ENCODE measurements at places on chromosomes 5 and 9.

GRCh38 chr9:128475867-128476266 is 20.1 kb downstream of the ODF2 start:
- no peak for DNase-seq

DNA sequence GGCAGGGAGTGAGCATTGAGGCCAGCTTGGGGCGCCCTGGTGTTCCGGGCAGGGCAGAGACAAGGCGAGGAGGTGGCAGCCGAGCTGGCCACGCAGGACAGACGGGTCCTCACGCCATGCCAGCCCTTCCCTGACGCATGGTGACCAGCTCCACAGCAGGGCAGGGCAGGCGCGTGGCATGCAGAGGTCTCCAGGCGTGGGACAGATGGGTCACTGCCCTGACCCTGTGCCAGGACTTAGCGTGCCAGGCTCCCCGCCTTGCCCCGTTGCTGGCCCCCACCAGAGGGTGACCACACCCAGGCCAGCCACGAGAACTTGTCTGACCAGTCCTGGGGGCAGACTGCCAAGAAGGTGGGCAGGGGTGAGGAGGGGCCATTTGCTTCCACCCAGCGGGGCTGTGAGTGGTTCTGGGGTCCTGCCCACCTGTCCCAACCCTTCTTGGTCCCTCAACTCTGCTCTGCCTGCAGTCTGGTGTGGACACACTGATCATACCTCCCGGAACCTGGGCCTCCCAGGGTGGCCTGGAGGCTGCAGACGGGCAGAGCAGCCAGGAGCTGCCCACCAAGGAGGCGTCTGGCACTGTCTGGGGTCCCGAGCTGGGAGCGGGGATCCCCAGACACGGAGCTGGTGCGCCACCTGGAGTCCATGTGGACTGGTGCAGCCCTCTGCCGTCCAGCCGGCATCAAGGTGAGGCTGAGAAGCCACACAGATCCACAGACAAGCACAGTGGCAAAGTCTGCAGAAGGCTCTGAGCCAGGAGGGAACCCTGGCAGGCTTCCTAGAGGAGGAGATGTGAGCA is at the start of gene RNF224:
Gene RNF224 (plus strand): TSS at position 449 of the 799 bp plus-strand sequence. CDS start 834 bp downstream, outside the sequence.
- peak; percentile 71 for DNase-seq

DNA sequence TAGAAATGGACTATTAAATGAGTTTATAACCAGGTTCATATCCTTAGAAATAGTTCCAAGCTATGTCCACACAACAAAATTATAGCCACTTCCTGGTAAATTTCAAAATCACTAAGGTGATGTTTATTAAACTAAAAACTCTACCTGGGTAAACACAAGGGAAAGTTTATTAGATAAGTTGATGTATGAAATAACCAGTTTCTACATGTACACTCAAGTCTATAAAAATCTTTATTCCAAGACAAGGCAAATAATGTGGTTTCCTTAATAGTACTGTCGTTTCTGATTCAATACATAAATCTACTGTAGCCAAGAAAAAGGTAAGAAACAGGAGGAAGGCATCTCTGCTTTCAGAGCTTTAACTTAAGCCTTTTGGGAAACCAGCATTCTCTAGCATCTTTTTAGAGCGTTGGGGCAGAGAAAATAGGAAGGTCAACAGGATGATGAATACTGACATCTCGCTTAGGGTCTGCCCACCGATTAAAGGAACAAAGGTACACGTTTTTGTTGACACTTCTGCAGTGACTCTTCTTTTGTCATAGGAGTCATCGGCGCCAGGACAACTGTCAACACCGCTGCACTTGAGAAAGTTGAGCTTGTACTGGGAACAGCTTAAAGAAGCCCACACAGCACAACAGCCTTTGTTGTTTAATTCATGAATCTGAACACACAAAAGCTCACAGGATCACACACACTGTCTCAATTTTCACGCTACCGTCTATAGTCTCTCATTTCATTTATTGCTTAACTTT is 513.6 kb downstream of the SLCO4C1 start:
- DNase-seq: no peak

DNA sequence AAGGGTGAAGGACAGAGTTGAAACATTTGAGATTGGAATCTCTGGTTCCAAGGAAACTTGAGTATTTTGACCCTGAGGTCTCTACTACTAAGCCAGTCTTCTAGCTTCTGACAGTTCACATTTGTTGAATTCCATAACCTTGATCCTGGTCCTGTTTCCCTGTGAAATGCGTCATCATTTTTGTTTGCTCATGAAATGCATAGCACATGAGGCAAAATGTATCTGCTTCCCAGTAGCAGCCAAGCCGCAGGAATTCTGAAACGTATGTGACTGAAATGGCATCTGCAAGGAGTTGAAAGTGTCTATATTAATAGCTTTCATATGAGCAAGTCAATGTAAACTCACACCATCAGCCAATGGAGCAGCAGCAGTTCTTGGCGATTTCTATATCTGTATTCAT is 307.9 kb downstream of the CSNK1G3 start:
- no peak for DNase-seq

DNA sequence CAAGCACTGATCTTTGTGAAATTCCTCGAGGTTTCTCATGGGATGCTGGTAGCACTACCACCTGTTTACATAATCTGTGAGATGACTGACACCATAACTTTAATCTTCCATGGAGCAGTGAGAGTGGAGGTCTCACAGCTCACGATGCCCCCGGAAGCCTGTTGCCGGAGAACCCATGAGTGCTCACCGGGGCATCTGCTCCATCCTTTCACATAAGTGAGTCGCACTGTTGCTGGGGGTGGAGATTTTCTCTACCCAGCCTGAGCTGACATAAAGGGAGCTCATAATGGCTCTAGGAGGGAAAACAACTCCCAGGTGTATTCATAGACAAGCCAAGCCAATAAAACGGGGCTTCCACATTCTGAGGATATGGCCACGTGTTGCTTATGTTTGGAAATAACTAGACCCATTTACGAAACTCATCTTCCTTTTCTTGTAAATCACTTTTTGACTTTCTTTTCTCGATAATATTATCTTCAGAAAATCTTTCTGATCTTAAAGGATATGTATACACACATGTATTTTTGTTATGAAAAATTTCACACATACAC is 11.2 kb upstream of the GFPT2 start:
- DNase-seq: no peak

- no peak for DNase-seq
These were observed 456.8 kb downstream of the EBF1 start for GRCh38 chr5:158642879-158643278.

GRCh38 chr5:10985721-10986110 is 224.7 kb upstream of the DAP start:
- DNase-seq: no peak

DNA sequence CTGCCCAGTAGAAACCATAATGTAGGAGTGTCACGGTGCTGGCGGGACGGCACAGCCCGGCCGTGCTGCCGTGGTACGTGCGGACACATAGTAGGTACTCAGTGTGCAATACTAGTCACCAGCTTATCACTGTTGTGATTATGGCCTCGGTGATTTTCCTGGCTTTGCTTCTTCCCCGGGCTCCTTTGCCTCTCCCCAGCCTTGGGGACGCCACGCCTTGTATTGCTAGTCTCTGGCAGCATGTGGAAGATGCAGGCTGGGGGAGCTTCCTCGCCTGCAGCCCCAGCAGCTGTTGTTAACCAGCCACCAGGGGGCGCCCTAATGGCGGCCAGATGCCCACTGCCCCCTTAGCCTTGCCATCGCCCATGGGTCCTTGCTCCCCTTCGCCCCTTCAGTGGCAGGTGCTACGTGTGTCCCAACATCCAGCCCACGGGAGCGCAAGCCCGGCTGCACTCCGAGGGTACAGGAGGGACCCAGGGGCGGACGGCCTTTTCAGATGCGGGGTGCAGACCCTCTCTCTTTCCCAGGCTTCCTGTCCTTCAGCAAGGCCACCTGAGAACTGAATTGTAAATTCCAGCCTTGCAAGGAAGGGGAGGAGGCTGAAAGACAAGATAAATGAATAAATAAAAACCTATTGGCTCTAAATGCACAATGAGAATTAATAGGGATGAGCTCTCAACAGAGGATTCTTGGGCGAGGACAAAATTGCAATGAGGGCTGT is 8.0 kb downstream of the NTNG2 start:
- DNase-seq: peak; percentile 44

DNA sequence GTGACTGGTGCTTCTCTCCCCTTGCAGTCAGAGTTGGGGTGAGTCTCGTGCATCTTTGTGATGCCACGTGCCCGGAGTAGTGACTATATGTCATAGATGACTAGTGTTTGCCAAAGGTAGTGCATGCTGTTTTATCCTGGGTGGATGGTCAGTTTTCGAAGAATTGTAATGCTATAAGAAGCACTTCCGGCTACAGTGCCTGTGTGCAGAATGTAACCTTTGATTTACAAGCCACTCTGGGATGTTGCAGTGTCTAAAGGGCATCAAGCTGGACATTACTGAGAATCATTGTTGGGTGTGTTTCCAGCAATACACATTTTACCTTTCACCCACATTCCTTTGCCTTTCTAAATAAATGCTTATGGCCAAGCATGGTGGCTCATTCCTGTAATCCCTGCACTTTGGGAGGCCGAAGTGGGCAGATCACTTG is 16.7 kb downstream of the MVB12B start:
- no peak for DNase-seq

GRCh38 chr9:118271331-118271730 is 567.1 kb downstream of the TLR4 start:
- DNase-seq: no peak

GRCh38 chr5:177049285-177049684 is 26.8 kb downstream of the ZNF346 start:
- DNase-seq: no peak

- DNase-seq: no peak
These were observed 6.3 kb downstream of the CEP72 start for GRCh38 chr5:618450-618849.

GRCh38 chr9:83651558-83651957 is 28.6 kb downstream of the IDNK start:
- DNase-seq: no peak

GRCh38 chr9:1979741-1980367 is 35.3 kb upstream of the SMARCA2 start:
- DNase-seq: no peak

DNA sequence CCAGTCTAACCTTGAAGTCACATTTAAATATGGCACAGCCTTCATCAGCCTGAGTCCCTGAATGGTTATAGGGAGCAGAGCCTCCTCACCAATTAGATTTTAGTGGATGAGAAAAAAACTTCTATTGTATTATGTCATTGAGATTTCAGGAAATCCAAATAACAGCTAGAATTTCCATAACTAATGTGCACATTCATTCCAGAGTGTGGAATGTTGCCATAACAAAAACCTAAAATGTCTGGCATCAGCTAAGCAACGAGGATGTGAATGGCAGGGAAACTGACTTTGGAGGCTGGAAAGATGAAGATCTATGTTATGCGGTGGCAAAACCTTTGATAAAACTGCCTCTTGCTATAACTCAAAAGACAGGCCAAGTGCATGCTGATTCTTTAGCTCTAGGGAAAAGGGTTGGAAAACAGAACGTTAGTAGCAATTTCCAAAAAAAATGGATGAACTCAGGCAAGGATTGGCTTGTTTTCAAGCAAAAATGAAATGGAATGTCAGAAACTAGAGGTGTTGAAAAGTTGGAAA is 91.3 kb upstream of the NFIB start:
- no peak for DNase-seq

DNA sequence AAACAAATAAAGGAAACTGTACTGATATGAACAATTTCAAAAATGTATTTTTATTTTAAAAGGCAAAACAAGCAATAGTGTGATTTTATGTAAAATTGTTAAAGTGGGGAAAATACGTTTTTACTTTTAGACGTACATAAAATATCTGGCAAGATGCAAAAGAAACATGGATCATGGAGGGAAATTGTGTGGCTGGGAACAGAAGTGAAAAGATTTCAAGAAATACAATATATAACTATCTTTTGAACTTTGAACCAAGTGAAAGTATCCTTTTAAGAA is 1.5 kb upstream of the ZNF367 start:
- no peak for DNase-seq

- DNase-seq: no peak
These were observed 7.7 kb upstream of the TSLP start for GRCh38 chr5:111063709-111064322.

DNA sequence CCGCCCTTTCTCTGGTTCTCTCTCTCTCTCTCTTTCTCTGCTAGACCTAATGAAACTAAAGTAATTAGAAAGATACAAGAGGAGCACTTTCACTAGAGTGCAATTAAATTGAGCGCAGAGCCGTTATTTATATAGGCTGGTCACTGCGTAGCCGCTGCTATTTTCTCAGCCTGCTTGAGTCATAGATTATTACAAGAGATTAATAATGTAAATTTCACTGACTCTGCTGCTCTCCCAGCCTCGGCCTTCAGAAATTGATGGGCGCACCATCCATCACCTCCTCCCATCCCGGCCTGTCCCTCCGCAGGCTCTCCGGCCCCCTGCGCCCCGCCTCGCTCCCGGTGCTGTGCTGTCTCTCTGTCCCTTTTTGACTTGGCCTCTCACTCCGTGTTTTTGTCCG is 268.0 kb upstream of the MVB12B start:
- no peak for DNase-seq

DNA sequence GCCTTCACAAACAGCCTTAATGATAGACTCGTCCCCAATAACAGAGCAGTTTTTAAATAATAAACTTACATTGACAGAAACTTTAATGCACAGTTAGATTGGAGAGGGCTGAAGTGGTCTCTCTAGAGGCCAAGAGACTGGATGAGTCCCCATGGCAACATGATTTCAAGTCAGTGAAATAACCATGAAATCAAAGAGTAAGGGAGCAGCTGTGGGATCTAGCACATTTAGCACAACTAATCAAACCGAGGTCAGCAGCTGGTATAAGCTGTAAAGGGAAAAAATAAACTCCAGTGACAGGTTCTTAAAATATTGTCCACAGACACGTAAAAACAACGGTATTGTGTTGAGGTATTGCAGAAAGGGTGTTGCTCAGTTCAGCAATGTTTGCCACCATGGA is 916.6 kb downstream of the DNAH5 start:
- no peak for DNase-seq

DNA sequence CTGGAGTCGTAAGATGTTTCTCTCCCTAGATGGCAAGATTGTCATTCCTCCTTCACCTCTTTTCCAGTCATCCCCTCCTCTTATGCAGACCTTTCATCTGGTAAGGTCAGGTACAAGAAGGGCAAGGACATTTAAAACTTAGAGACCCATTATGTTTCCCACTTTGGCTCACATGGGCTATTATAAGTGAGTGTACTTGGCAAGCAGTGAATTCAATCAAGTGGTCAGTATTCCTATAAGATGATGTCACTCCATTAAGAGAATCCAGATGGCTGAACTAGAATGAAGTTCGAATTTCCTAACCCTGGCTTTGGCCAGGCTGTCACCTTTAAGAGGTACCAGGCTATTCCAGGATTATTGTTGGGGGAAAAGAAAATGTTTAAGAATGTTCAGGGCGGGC is 32.2 kb downstream of the ZNF131 start:
- DNase-seq: no peak

DNA sequence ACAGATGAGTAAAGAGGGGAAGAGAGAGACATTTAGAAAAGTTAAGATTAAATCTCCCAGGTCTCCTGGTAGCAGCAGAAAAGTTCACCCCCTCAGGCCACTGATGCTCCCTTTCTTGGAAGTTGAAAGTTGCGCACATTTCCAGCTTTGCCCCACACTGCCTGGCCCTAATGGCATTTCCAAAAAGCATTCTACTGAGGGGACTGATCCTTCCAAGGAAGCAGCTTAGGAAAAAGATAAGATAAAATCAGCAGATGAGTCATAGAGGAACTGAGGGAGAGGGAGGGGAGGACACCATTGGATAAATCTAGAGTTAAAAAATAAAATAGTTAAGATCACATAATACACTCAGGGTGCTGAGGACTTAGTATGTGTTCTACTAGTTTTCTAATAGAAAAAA is 67.6 kb upstream of the SLC12A2 start:
- DNase-seq: no peak
